Smooth muscle cell of the brain vasculature (primary cell): ENCODE measurements at places on chromosomes 3 and 15.

DNA sequence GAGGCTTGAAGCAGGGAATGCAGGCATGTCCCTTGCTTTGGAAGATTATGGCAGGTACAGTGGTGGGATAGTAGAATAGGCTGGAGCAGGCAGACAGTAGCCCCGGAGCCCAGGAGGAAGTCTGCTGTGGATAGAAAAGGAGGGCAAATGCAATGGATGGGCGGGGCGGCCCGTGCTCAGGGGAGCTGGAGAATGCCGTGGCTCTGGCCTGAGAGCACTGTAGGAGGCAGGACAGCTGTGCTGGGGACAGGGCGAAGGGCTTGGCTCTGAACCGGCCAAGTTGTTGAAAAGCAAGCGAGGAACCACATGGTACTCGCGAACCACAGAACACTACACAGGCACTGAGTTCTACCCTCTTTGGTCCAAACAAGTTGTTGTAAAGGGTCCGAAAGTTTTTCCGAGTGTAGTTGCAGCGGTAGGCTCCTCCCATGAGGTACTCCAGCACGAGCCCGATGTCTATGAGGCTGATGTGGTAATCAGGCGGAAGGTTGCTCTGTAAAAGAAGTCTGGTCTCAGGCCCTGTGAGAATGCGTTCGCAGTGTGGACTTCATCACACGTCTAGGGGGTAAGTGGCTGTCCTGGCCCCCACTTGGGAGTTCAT is 54.7 kb downstream of the TRPM1 start:
- DNase-seq, result no peak

DNA sequence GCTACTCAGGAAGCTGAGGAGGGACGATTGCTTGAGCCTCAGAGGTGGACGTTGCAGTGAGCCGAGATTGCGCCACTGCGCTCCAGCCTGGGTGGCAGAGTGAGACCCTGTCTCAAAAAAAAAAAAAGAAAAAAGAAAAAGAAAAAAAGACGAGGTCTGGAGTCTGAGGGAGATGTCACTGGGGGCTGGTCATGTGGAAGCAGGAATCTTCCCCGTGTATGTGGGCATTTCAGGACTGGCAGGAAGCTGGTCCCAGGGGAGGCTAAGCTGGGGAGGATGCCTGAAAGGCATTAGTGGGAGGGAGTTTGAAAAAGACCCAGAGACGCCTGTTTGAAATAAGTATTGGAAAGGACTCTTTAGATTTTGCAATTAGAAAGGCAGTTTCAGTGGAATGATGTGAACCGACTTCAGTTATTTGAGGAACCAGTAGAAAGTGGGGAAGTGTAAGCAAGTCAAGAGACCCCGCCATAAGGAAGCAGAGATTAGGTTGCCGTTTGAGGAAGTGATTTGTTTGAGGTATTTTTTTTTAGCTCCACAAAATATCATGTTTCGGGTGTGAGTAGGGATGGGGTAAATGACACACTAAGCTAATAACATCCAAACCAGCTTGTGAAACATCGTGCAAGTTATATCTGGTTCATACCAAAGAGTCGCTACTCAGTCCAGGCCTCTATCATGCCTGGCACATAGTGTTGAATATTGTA is 55.5 kb downstream of the ST6GAL1 start:
- DNase-seq, result no peak

GRCh38 chr3:31813197-31813596 is 167.9 kb downstream of the OSBPL10 start:
- DNase-seq, result no peak

- DNase-seq, result no peak
Observed at GRCh38 chr15:89490081-89490813, 6.1 kb downstream of the RHCG start.

GRCh38 chr3:42057561-42058211 is 33.5 kb upstream of the TRAK1 start:
- DNase-seq, result no peak

DNA sequence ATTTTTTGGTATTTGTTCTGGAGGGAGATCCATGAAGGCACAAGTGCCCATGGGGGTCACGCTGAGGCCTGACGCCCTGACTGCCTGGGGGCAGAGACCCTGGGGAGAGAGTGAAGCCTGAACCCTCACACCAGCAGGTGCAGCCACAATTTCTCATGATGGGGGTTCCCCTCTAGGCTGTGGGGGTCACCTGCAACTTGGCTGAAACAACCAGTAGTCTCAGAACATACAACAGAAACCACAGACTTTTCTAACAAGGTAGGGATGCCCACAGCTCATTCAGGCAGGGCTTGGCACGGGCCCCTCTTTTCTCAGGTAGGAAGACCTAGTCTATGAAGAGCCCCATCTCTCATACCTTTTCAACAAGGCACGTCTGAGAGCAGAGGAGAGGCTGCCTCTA is 245.1 kb downstream of the ADAMTS17 start:
- DNase-seq, result no peak

GRCh38 chr15:38853608-38854007 is 289.0 kb upstream of the RASGRP1 start:
- no peak for DNase-seq

GRCh38 chr3:16102905-16103364 is 71.5 kb upstream of the GALNT15 start:
- no peak for DNase-seq

GRCh38 chr3:16148783-16149182 is 25.7 kb upstream of the GALNT15 start:
- DNase-seq, result peak; percentile 97

- no peak for DNase-seq
Observed at GRCh38 chr3:106114220-106114619, 245.4 kb upstream of the CBLB start.
